ENCODE measurements at places on chromosomes 16 and 17.

- no peak for DNase-seq
Observed at GRCh38 chr17:32239456-32239855, 26.2 kb upstream of the RHBDL3 start.

DNA sequence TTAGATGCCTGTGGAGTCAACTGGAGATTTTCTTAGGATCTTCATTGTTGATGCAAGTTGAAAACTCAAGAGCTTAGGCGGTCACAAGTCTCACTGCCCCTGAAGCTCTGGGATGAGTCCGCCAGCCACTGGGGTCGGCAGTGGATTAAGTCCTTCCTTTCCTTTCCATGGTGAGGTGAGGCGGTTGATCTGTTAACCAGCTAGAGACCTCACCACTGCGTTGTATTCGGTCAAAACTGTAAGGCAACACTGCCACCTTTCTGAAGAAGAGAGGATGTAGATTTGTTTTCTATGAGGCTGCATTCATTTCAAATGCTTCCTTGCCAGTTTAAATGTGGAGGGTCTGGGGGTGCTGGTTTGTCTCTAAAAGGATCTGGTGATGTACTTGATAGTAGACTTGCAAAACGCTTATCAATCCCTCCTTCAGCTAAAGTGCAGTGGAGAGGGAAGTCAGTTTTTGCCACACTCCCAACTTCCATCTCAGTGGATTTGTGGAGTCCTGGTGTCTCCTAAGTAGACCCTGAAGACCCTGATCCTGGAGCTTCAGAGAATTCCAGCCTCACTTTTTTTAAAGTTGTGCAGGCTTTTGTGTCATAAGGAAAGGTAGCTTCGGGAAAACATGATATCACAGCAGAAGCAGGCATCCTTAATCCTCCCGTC is 1.7 kb downstream of the MYOCD start:
- DNase-seq, result no peak

GRCh38 chr16:24257958-24258357 is 1.8 kb downstream of the CACNG3 start:
- DNase-seq, result no peak

- DNase-seq, result no peak
Observed at GRCh38 chr16:87303431-87303930, 13.7 kb downstream of the C16orf95 start.

DNA sequence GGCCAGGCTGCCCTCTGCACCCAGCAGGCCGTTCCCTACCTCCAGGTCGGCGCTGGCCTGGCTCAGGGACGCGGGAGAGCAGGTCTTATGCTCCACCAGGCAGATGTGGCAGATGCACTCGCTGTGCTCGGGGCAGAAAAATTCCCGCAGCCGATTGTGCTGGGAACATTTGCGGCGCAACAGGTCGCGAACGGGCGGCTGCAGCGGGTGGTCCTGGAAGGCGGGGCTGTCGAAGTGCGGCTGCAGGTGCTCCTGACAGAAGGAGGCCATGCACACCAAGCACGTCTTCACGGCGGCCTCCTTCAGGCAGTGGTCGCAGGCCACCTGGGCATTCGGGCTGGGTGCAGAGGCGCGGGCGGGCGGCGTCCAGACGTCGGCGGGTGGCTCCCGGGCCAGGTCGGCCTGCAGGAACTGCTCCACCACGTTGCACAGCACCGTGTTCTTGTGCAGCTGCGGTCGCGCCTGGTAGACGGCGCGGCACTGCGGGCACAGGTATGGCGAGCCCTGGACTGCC is 439 bp downstream of the TRIM25 start:
- DNase-seq, result no peak

GRCh38 chr16:85402910-85403692 is 210.0 kb upstream of the GSE1 start:
- no peak for DNase-seq

Measured in effector memory CD8-positive, alpha-beta T cell (primary cell).